DMS153 (cell line): ENCODE measurements at places on chromosomes 6 and 20.

- no peak for DNase-seq
Measured at GRCh38 chr6:35341557-35341956, 801 bp upstream of the PPARD start.

DNA sequence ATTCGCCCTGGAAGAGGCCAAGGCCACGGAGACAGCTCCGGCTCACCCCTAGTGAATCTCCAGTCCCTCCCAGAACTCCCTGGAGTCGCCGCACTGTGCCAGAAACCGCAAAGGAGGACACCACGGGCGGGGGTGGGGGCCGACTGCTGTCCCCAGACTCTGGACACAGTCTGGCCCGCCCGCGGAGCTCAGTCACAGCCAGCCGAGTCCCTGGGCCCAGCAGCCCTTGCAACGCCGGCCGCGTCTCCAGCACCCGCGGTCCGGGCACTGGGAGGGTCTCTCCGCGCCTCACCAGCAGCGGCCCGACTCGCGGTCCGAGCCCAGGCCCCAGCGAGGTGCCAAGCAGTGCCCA lies 518 bp downstream of the PEX6 start:
- DNase-seq = no peak

- no peak for DNase-seq
Measured at GRCh38 chr6:5695260-5696245, 311.2 kb downstream of the NRN1 start.

DNA sequence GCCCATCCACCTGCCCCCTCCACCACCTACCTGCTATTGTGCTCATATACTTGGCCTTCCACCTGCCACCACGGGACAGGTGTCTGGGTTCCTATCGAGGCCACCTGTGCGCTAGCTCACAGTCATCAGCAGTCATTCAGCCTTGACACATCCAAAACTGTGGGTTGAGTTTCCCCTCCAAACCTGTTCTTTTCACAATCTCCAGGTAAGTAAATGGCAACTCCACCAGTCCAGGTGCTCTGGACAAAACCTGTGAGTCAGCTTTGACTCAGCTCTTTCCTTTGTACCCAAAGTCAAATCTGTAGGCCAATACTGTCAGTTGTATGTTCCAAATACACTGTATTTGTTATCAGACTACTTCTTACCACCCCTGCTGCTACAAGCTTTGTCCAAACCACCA lies 52.6 kb downstream of the SPTLC3 start:
- no peak for DNase-seq

- DNase-seq = no peak
Measured at GRCh38 chr6:75484535-75484934, 9.1 kb downstream of the FILIP1 start.

- DNase-seq = no peak
Measured at GRCh38 chr6:34437644-34437970, 11.7 kb upstream of the RPS10 start.

DNA sequence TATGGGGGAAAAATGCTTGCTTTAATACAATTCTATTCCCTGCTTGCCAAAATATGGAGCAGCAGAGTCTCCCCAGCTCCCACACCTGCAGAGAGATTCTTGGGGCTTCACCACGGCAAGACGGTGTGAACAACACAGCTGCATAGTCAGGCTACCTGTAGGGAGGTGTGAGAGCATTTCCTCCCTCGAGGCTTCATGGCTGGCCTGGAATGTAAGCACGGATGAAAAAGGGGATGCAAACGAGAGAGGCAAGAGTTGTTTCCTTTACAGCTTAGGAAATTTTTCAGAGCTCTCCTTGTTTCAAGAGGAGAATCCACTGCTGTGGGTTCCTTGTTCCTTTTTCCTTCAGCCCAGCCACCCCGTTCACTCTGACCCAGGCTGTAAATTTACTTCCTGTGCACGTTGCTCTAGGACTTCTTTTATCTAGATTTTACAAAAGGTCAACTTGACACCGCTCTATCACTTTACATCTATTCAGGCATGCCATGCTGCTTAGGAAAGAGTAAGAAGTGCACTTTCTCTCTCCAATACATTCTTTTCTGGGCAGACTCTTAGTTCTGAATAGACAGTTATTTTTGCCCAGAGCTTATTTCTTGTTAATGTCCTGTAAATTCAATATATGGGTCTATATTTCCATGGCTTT lies 197.1 kb downstream of the KHDC1L start:
- no peak for DNase-seq

DNA sequence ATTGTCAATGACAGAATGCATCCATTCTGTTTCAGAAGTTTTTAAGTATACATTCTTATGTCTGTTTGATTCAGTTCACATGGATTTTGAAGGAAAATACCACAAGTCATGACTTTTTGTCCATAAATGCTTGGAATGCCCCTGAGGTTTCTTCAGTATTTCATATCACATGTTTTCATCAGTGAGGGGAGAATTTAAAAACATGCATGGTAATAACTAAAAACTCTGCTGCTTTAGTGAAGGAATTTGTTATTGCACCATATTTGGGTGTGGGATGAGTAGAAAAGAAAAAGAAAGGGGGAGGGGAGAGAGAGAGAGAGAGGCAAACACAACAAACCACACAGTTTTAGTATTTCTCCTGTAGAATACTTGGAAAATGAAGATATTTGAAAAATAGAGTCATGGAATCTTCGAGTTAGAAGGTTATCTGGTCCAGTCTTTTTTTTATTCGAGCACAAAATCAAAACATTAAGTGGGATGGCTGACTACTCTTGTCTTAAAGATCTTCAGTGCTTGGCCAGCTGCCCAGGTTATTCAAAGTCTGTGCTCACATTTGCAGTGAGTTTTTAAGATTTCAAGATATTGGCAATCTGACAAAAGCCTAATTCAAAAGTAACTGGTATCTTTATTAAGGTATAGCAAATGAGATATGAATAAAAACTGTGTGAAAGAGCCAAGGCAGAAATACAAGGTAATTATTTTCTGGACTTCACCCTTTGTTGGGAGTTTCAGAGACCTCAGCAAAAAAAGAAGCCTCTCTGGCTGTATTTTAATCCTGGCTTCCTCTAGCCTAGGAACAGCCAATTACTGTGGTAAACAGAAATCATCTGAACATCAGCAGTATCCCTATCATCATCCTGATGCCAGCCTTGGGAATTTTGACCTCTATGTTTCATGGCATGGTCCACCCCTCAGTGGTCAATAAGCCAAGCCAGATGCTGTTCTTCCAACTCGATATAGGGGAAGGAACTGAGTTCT lies 687.9 kb upstream of the CITED2 start:
- DNase-seq = no peak

DNA sequence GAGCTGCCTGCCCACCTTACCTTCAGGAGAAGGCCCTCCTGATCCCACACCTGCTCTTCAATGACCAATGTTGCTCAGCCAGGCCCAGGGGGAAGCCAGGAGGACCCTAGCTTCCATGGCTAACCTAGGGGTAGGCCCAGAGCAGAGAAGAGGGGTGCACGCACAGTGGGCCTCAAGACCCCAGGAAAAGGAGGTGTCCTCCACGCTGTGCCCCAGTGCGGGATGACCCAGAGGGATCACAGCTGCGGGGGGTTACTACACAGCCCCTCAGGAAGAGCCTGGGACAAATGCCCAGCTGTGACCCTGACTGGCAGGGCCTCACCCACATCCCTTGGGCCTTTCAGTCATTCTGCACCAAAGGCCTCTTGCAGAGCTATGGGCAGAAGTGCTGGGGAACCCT lies 31.6 kb upstream of the APMAP start:
- DNase-seq = no peak

DNA sequence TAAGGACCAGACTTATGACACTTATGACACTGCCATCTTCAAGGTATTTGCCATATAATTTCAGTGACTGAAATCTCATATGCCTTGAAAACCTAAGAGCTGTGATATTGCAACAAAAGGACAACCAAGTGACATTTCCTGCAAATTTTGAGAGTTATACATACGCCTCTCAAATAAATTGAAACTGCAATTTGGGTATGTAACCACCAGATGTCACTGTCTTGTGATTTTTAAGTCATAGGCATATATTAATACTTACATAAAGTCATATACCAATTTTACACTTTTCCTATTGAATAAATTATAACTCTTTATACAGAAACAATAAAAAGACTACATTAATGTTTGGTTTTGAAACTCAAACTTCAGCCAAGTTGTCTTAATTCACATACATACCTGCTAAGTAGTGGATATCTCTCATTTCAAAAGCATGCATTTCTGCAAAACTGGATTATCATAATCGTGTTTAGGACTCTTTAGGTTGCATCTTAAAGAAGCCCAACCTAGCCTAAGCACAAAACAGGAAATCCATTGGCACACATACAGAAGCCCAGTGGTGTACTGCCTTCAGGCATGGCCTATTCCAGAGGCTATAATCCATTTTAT lies 180.2 kb downstream of the PACRG start:
- DNase-seq = no peak

DNA sequence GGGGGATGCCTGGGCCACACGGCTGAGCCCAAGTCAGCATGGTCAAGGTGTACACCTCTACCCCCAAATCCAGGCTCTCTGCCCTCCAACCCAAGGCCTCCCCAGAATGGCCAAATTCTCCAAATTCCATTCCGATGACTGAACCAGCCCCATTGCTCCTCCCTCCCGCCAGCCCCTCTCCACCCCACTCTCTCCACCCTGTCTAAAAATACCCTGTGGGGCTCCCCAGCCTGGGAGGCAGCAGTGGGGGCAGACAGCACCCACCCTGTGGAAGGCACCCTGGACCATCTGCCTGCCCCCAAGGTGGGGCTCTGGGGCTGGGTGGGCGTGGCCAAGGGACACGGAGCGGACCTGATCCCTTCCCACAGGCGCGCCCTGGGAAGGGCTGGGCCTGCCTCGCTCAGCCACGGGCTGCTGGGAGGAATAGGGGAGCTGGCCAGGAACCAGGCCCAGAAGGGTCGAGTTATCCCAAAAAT lies 11.4 kb downstream of the TEAD3 start:
- DNase-seq = no peak

DNA sequence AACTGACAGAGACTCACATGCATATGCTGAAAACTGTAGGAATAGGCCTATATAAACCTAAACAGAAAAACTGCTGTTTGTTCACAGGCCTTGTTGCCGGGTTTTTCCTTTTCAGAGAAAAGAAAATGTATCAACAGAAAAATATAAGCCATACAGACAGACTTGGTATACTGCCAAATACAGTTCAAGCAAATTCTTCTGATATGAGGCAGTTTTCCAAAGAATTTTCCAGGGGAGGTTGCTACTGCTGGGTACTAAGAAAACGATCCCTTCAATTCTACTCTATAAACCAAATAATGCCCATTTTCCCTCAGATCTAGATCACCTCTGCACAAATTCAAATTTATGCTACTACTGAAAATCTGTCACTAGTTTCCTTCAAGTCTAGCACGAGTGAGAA lies 59.4 kb downstream of the ME1 start:
- no peak for DNase-seq

DNA sequence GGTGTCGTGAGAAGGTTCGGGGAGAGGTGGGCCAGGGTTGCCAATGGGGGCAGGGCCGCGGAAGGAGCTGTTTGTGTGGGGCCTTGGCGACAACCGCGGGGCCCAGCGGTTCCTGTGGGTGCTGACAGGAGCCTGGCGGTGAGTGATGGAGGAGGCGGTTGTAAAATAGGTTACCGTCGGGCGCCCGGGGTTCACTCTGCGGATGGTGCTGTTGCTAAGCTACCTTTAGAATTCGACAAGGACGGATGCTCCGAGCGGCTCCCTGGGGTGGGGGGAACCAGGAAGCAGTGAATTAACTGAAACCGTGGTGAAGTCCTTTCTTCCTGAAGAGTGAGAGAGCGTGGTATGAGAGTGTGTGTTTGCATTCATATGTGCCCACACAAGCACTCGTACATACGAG lies 61.7 kb downstream of the CDH22 start:
- peak; percentile 90 for DNase-seq

DNA sequence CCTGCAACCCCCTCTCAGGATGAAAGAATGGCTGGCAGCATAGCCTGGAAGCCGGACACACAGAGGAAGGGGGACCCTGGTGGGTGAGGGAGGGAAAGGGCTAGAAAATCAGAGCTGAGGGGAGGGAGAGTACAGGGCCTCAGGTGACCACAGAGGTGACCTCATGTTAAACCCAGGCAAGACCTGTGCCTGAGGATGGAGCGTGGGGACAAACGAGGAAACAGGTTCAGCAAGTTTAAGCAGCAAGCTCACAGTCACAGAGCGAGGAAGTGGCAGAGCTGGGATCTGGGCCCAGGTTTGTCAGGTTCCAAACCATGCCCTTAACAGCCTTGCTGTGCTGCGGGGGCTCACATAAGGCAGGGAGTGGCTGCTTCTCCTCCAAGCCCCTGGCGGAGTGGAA lies 4.0 kb upstream of the BPI start:
- no peak for DNase-seq

DNA sequence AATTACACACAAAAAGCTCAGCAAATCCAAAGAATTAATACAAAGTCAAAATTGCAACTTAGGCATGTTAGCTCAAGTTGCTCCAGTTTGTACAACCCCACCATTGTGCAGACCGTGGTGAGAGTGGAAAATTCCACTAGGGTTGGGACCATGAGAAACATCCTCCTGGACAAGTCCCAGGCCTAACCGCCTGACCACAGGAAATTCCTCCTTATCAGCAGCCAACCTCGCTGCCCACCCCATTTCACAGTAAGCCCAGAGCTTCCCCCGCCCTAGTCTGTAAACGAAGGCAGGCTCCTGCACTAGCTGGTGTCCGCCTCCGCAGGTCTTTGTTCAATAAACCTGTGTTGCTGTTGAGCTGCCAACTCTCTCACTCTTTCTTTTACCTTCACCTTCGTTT lies 1023.3 kb downstream of the EYS start:
- DNase-seq = no peak

DNA sequence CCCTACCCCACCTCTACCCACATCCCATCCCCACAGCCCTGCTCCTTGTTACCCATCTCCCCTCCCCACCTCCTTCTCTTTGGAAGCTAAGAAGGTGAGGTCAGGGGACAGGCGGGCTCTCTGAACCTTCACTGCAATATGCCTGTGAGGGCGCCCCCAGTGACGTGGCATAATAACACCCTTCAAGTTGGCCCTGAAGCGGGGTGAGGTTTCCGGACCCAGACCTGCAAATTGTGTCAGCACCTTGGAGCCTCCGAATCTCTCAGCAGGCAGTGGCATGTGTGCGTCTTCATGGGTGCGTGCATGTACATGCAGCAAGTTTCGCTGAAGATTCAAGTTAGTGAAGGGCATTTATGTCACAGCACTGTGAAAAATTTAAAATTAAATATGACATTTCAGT lies 114.6 kb downstream of the SOBP start:
- DNase-seq = no peak

GRCh38 chr20:47980336-47981177 lies 195.3 kb upstream of the SULF2 start:
- no peak for DNase-seq

GRCh38 chr20:32664012-32664677 lies 9.6 kb downstream of the C20orf203 start:
- DNase-seq = no peak

GRCh38 chr6:104537180-104537579 lies 322.5 kb downstream of the HACE1 start:
- no peak for DNase-seq
